ENCODE measurements at places on chromosomes 11 and 22. TPM values are rescaled to one million over a fixed set of nuclear protein-coding genes. Genes with fewer than 3 reads are reported as not detected.

The GTSE1 gene
- polyA plus RNA-seq: 25.2 TPM

The FBLN1 gene
- polyA plus RNA-seq: 98.3 TPM

The OR5B12 gene
- not detected for polyA plus RNA-seq

DNA sequence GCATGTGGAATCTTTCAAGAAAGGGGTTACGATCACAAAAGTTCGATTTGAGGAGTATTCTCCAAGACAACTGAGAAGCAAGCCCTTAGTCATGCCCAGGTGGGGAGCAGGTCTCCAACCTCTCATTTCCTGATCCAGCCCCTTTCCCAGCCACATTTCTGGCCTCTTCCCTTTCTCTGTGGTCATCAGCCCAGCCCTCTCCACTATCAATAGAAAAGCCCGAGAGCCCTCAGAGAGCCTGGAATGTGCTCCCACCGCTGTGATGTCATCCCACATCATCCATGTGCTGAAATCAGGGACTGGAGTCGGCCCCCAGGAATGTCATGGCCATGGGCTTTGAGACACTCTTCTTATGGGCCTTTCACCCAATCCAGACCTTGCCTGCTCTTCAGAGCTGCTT lies 62.6 kb downstream of the KCNJ1 start:
- DNase-seq: no peak

- no peak for DNase-seq
Measured at GRCh38 chr11:76742902-76743301, 40.3 kb upstream of the TSKU start.

DNA sequence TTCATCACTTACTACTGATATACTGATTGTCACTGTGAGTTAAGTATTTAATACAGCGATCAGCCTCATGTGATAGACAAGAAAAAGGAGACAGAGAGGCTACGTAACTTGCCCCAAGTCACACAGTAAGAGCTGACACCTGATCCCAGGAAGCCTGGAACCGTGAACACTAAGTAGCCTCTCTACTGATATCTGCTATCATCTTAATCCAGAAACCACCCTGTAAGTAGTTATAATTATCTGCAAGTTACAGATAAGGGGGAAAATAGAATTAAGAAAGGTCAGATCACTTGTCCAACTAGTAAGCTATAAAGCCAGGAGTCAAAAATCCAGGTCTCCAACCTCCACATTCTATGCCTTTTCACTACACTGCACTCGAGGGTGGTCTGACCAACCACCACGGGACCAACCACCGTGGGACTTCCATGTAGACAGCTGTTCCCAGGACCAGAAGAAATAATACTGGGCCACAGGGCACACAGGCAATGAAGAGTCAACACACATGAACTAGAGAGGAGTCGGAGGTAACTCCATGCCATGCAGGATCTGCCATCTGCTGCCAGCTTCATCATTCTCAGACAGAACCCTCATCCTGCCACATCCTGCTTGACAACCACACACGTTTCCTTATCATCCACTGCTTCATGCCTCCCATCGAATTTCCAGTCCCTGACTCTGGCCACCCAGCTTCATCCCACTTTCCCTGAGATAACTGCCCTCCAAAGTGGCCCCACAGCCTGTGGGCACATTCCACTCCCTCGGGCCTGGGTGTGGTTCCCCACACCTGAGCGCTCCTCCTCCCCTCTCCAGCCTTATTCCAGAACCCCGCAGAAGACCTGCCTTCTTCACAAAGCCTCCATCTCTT lies 58.6 kb downstream of the MICAL3 start:
- no peak for DNase-seq

- DNase-seq: no peak
Measured at GRCh38 chr11:131295986-131296385, 74.4 kb upstream of the NTM start.

DNA sequence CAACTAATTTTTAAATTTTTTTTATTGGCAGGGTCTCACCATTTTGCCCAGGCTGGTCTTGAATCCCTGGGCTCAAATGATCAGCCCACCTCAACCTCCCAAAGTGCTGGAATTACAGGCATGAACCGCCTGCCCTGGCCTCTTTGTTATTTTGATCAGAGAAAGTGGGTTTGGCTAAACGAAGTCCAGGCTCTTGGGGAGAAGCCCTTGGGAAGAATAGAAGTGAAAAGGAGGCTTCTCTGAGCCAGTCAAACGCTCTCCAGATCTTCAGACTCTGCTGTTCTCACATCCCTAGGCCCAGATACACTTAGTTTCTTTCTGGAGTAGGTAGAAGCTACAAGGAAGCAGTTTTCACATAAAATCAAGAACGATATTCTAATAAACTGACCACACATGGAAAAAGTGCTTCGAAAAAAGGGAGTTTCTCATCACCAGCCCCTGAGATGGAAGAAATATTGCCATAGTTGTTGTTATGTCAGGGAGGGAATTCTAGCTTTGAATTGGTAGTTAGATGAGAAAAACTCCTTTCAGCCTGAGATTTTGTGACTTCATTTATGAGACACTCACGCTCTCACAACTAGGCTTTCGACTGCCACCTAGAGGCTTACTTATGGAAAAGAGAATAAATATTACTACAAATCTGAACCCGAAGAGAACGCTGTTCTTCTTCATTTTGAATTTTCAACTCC lies 41.7 kb upstream of the AQP11 start:
- peak; percentile 76 for DNase-seq

GRCh38 chr22:35653824-35654223 lies 5.6 kb downstream of the APOL6 start:
- DNase-seq: no peak

DNA sequence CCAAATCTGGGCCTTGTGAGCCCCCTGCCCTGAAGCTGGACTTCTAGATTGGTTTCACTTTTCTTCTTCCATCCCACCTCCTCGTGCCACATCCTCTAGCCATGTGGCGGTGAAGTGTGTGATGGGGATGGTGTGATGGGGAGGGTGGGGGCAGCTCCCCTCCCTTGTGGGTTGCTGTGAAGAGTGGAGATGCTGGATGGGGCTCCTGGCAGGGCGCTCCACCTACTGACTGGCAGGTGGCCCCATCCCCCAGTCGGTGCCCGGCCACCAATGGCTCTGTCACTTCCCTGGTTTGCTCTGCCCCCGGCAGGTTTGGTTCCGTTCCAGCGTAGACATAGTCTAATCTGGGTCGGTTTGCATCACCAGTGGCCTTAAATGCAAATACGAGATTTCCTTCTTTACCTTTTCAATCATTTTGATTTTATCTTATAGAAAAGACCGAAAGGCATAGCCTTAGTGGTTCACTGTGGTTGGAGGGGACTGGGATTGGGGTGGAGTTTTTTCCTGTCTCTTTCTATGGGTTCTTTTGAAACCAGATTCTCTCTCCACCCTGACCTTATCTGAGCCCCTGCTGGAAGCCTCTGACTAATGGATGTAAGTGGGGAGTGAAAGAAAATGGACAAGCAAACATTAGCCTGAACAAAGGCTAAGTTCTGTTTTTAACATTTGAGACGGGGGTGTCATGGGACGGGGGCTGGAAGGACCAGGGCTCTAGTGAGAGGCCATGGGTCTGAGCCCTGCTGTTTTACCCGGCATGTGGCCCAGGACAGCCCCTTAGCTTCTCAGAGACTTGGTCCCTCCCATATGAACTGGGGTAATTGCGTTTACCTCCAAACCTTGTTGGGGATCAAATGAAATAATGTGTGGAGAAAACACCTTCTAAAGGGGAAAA lies 149.3 kb downstream of the CACNA1I start:
- DNase-seq: no peak

GRCh38 chr11:96708219-96708878 lies 318.5 kb downstream of the JRKL start:
- peak; percentile 25 for DNase-seq

DNA sequence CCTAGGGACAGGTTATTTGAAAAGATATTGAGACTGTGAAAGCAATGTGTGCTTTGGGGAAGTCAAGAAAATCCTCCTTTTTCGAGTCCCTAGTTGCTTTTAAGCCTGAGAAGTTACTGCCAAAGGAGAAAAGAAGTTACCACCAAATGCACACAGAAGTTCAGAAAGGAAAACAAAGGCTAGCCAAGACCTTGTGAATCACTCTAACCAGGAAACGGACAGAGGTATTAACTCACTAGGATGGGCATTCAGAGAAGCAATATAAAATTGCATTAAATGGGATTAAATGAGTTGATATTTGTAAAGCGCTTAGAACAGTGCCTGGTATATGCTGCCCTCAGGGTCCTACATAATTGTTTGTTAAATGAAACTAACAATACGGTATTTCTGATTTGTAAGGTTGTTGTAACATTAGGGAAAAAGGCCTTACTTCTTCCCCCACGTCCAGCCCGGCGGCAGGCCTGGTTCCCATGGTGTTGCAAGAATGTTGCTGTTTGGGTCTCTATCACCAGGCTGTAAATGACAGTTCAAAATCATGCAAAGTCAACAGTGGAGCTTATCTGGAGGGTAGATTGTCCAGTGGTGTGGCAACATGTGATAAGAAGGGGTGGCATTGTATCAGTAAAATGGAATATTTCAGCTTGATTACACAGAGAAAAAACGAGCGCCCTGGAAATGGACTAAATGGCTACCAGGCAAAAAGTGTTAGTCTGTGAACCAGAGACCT lies 7.1 kb downstream of the TMA7B start:
- DNase-seq: no peak

DNA sequence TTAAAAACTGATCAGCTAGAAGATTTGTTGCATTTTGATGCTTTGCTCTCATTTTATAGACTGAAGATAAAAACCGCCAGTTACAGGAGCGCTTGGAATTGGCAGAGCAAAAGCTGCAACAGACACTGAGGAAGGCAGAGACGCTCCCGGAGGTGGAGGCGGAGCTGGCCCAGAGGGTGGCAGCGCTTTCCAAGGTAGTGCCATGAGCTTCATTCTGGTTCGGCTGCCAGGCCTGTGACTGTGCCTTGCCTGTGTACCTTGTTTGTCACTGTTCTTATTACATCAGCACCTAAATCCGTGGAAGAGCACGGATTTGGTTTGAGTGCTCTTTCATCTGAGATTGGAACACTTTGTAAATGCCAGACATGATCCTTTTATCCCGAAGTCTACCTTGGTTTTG lies 61.4 kb downstream of the PPFIA1 start:
- DNase-seq: no peak

GRCh38 chr11:78402847-78403246 lies 14.8 kb downstream of the GAB2 start:
- no peak for DNase-seq

- no peak for DNase-seq
Measured at GRCh38 chr11:36130401-36130800, 158.8 kb downstream of the COMMD9 start.

DNA sequence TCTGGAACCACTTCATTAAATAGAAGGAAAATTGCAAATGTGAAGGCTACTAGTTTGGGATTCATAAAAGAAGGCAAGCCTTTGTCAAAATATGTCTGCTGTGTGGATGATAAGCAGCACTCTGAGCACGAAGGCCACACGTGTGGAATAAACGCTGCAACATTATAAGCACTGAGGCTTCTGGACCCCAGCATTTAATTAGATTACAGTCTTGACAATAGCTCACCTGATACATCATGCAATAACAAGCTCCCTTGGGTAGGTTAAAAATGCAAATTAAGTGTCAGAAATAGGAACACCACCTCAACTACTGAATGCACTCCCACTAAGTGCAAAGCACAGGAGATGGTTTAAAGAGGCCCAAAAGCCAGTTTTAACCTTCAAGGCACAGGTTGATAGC lies 179.3 kb downstream of the LARGE1 start:
- DNase-seq: no peak

All from left kidney (tissue), 8 donors.